Smooth muscle cell of the brain vasculature (primary cell): ENCODE measurements at places on chromosomes 5 and 9.

GRCh38 chr9:112705768-112706427 is 12.0 kb downstream of the INIP start:
- DNase-seq: no peak

DNA sequence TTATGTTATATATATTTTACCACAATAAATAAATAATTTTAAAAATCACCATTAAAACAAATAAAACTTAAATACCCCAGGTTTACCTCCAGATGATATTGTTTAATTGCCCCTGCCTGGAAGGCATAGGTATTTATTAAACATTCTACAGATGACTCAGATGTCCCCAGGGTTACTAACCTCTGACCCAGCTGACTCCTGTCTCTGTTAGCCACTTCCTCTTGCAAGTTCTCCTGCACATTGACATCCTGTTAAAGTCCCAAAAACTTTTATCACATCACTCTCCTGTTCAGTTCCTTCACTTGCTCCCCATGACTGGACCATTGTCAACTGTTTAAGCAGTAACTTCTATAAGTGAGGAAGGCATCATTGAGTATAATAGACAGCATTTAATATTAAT is 37.0 kb upstream of the RAB3C start:
- DNase-seq: no peak

GRCh38 chr5:138466125-138466899 is 1.0 kb downstream of the EGR1 start:
- DNase-seq: no peak

DNA sequence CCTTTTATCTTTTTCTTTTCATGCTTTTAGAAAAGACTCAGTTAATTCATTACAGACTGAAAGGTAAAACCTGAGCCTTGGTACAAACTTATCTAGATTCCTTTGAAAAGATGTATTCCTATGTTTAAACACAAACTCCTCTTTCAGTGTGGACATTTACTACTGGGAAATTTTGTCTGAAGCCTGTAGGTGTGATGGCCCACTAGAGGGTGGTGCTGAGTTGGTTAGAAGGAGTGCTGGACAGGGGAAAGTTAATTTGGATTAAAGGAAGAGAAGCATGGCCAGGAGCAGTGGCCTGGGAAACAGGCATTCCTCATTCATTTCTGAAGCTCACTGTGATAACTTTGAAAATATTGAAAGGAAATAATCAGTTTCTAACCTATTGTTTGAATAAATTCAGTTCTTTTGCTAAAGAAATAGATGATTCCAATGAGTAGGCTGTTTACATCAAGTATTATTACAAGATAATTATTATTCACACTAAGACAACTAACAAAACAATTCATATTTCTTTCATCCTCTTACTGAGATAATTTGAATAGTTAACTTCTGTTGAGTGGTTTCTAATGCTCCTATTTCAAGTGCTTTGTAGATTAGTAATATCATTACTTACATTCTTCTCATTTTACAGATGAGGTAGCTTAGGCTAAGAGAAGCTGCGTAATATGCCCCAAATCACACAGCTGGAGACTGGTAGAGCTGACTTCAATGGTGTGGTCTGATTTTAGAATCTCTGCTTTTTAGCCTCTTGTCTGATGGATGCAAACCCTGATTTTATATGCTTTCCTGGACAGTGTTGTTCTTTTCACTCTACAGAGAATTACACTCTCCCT is 150.9 kb downstream of the ADGRV1 start:
- no peak for DNase-seq

DNA sequence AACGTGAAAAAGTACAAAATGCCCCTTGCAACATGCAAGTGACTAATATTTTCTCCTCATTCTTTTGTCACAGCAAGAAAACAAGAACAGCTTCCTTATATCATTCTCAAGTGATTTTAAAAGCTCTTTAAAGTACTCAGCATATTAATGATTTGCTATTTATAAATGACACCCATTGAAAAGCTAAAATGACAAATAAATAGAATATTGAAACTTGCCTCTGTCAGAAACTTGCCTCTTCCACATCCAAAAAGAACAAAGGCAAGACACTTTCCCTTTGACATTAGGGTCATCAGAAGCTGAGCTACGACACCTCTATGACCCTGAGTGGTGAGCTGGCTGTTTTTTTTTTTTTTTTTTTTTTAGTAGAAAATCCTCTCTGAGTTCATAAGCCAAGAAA is 339.6 kb upstream of the ITGA1 start:
- no peak for DNase-seq

DNA sequence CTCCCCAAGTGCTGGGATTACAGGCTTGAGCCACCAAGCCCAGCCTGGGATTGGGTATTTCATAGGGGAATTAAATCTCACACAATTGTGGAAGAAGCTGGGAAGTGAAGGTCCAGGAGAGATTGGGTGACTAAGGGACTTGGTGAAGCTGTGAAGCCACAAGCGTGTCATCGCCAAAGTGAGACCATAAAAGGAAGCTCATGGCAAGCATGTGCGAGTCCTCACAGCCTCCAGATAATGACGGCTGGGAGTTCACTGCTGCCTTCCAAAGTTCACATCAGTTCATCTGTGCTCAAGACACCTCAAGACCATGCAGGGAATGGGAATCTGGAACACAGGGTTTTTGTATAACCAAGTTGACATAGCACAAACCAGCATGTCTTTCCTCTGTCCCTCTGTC is 210.6 kb downstream of the MARCHF11 start:
- no peak for DNase-seq

- DNase-seq: no peak
These were observed 286.7 kb downstream of the TLE4 start for GRCh38 chr9:79858508-79858907.

DNA sequence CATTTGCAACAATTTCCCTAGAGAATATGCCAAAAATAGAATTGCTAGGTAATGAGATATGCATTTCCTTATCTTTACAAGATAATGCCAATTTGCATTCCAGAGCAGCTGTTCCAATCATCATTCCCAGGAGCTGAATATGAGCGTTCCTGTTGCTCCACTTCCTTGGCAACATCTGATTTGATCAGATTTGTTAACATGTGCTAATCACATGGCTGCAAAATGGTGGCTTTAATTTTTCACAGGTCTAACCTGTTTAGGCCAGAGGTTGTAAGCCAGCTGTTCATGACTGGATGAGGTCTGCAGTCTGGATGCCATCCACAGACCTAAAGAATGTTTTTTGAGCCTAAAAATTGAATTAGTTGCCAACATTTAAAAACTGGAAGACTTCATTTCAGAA is 220.7 kb upstream of the IL12B start:
- no peak for DNase-seq

DNA sequence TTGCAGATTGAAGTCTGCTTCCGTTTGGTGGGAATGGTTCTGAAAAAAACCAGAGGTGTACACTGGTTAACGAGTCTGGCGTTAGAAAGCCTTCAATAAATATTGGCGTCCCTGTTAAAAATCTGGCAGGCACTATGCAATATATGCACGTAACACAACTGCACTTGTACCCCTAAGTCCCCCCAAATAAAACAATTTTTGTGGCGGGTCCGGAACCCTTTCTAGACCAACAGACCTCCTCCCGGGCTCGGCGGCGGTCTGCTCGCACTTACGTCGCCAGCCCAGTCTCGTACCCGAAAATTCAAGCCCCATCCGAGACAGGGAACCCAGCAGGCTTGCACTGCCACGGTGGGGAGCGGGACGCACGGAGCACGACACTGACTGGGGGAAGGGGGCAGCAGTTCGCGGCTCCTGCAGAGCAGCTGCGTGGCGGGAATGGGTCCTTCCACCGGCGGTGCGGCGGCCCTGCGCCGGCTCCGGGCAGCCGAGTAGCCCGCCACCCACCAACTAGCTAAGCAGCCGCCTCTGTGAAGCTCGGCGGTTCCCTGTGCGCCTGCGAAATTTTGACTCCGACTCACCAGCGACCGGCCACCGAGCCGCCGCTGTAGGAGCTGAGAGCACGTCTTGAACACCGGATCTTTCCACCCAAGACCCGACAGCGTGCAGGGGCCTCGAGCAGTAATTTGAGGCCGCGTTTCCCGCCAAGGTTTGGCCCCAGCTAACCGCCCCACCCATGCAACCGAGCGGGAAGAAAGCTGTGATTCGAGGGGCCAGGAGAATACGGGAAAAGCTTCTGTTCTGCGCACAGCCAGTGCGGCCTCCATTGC is 3.9 kb downstream of the MCIDAS start:
- no peak for DNase-seq

DNA sequence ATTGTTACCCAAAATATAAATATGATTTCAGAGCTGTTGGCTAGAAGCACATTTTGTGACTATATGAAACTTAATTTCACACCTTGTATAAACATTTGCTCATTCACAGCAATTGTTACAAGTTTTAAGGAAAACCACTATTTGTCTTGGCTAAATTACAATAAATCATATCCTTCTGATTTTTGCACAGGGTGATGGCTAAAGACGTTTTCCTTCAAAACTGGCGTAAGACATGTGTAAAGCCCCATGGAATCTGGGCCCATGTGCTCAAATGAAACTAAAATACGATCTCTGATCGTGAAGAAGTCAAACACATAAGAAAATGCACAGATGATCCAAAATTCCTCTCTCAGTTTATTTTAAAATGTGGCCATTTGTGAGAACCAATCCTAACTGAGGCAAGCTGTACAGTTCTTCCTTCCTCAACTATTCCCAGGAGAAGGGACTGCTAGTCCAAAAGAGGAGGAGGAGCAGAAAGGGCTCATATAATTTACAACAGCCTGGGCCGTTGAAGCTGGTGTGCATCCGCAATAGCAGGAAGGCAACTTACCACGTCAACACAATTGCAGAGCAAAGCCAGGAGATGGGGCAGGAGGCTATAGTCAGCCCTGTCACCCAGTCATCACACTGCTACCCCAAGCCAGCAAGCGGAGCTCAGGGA is 98.4 kb downstream of the MED27 start:
- DNase-seq: no peak

DNA sequence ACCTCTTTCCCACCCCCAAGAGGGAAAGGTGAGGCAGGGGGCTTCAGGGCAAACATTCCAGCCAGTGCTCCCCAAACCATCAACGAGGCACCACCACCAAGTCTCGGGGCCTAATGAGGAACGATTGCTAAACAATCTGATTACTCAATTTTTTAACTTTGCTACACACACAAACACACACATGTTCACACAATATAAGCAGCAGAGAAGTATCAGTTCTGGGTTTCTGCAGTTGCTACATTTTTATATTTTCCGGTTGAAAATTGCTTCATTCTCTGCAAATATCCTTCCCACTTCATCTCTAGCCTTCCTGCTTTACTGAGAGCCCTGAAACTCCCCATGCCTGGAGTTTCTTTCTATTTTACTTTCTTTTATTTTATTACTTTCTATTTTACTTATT is 60.2 kb downstream of the FEM1C start:
- DNase-seq: no peak

DNA sequence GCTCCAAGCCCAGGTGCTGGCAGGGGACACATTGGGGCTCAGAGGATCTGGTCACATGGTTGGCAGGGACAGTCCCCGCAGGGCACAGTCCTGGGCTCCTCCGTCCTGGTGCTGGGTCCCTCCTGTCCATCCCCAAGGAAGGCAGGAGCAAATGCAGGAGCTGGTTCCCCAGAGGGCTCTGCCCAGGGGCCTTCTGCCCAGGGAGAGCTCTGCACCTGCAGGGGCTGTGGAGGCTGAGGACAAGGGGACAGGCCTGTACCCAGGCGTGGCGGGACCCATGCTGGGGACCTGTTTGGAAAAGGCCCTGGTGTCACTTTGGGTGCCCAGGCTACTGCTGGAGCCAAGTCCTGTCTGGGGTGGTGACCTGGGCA is 7.2 kb downstream of the SPATA31E1 start:
- DNase-seq: no peak

DNA sequence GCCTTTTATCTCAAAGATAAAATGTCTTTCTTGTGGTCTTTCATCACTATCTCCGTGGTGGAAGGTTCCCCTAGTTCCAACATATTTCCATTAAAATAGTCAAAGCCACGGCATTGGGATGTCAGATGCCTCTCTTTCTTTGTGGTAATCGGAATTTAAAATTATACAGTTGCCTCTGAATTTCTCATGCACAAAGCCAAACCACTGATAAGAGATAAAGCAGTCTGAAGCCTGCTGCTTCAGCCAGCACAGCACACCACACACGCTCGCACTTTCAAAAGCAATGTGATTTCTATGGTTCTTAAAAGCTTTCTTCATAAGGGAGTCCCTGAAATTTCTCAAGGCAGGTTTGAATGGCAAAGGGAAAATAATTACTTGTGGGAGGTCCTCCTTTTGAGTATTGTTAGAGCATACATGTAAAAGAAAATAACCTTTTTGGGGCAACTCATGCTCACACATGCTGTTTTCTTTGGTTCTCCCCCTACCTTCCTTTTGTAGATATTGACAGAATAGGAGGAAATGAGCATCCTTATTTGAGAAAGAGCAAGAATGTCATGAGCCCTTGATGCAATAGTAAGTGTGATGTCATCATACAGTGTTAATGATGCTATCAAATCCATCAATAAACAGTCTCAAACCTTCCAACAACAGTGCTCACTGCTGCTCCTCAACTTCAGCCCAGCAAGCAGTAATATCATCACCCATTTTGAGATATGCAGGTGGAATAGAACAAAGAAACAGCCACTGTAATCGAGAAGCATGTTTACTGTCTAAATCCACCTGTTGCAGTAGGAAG is 85.7 kb upstream of the PPP1R2B start:
- DNase-seq: no peak

DNA sequence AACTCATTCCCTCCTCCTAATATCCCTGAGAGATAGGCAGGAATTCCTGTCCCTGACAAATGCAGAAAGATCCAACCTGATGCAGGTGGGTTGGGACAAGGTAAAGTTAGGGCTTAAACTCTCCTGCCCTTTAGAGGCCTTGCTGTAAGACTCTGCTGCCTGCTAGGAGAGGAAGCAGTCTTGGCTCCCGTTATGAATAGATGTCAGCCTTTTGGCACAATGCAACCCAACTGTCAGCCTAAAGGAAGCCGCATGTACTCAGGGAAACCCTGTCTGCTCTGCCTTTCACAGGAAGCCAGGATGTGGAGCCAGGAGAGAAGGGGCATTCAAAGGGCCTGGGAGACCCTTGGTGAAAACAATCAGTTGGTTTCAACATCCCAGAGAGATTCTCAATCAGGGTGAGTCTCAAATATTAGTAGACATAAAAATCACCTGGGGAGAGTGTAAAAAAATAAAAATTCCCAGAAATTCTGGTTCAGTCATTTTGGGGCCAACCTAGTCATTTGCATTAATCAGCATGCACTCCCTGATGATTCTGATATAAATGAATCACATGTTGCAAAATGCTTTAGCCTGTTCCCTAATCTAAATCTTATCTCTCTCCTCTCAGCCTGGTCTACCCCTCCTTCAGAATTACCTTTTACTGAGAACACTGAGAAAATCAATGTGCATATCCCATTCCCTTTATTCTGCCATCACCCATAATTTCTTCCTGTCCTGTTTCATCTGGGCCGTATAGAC is 136.2 kb upstream of the TRIM32 start:
- DNase-seq: no peak
